ENCODE measurements at places on chromosomes 16 and 17.

DNA sequence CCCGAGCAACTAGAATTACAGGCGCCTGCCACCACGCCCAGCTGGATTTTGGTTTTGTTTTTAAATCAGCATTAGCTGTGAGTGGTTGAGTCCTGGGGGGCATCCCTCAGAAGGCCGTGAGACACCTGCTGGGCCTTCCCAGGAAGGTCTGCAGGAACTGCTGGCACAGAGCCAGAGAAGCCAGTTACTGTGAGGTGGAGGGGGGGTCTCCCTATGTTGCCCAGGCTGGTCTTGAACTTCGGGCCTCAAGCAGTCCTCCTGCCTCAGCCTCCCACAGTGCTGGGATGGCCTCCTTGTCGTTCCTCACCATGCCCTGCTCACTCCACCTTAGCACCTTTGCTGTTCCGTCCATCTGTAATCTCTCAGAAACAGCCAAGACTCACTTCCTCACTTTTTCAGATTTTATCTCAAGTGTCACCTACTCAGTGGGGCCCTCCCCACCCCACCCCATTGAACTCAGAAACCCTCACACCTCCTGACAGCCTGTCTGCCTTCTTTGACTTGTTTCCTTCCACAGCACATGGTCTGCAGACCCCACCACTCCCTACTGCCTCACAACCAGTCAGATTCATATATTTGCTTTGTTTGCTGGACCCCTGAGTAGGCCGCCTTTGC, 62.3 kb downstream of the WSB1 start:
- no peak for DNase-seq

DNA sequence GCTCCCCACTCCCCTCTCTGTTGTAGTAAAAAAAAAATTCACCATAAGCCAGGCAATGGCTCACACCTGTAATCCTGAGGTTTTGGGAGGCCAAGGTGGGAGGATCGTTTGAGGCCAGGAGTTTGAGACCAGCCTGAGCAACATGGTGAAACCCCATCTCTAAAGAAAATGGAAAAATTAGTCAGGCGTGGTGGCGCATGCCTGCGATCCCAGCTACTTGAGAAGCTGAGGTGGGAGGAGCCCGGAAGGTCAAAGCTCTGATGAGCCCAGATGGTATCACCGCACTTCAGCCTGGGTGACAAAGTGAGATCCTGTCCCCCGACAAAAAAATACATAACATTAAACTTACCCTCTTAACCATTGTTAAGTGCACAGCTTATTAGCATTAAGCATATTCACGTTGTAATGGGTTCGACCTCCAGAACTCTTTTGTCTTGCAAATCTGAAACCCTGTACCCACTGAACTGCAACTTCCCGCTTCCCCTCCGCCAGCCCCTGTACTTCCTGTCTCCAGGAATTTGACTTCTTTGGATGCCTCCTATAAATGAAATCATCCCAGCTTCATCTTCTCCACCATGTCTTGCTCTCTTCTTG, 66.8 kb downstream of the CRISPLD2 start:
- no peak for DNase-seq

- no peak for DNase-seq
Observed at GRCh38 chr17:21756856-21757619, 64.7 kb downstream of the KCNJ18 start.

GRCh38 chr17:63445571-63445953, 544 bp downstream of the CYB561 start:
- DNase-seq = no peak

GRCh38 chr16:64864232-64864809, 257.5 kb downstream of the CDH11 start:
- DNase-seq = no peak

- no peak for DNase-seq
Observed at GRCh38 chr17:76296186-76296585, 11.9 kb downstream of the QRICH2 start.

- no peak for DNase-seq
Observed at GRCh38 chr17:80794281-80795089, 197.2 kb upstream of the CHMP6 start.

- no peak for DNase-seq
Observed at GRCh38 chr16:6309271-6309670, 1023.4 kb upstream of the RBFOX1 start.

GRCh38 chr16:84717484-84717883, 17.7 kb downstream of the USP10 start:
- no peak for DNase-seq

- no peak for DNase-seq
Observed at GRCh38 chr17:68562736-68563135, 38.4 kb downstream of the FAM20A start.

GRCh38 chr16:19132898-19133297, 19.1 kb downstream of the ITPRIPL2 start:
- DNase-seq = no peak

GRCh38 chr16:1102333-1102700, 6.3 kb upstream of the C1QTNF8 start:
- DNase-seq = no peak

- DNase-seq = no peak
Observed at GRCh38 chr17:79928502-79929256, 89.4 kb upstream of the CBX4 start.

Measured in SK-N-DZ (cell line).